ENCODE measurements at places on chromosomes 7 and 10. TPM values are rescaled to one million over a fixed set of nuclear protein-coding genes. Genes with fewer than 3 reads are reported as not detected.

DNA sequence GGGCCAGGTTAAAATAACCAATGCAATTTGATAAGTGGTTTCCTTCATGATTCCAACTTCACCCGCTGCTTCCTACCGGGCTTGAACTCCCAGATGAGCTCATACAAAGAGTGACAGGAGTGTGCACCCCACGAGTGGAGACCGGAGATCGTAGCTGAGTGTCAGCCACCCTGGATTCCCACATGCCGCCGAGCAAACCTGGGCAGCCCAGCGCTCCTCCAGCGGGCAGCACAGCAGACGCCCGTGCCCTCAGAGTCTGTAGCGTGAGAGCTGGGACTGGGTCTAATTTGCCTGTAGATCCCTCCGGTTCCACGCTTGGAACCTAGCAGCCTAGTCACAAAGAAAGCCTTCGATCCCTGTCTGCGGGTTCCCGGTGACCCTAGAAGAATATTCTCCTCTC is 476.1 kb upstream of the MGMT start:
- no peak for ATAC-seq

Gene PNLIPRP2
- total RNA-seq: not detected

Gene PLAU
- 1.1 TPM for total RNA-seq

DNA sequence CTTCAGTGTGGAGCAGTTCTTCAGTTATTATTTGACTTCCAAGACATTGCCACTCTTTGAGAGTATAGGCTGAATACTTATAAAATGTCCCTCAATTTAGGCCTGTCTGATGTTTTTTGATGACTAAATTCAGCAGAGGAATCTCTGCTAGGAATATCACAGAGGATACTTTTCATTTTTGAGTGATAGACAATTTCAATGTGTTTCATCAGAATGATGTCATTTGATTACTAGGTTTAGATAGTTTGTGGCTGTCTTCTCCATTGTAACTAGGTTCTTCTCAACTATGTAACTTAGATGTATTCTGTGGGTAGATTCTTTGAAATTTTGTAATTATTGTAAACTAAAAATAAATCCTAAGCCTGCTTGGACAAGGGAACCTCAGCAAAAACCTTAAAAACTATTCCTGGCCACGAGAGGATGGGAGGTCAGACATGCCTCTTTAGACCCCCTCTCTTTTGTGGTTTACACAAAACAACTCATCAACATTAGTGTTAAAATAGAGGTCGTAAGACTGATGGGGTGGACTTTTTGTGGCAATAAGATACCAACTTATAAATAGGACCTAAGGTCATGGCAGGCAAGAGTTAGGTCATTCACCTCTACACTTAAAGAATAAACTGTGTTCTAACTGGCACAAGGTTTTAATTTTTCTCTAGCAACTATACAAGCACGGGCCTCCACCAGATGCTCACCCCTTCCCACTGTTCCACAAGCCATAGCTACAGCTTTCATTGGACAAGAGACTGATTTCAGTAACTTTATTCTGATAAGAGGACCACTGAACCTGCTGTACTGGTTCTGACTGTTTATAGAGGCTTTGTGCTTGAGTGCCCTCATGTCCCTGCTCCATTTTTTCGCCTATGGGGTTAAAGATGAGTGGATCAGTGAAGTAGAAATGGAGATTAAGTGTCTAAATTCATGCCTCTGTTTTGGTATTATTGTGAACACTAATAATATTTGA is 33.7 kb downstream of the CYP2C8 start:
- ATAC-seq: no peak

Gene AOC1
- not detected for total RNA-seq

DNA sequence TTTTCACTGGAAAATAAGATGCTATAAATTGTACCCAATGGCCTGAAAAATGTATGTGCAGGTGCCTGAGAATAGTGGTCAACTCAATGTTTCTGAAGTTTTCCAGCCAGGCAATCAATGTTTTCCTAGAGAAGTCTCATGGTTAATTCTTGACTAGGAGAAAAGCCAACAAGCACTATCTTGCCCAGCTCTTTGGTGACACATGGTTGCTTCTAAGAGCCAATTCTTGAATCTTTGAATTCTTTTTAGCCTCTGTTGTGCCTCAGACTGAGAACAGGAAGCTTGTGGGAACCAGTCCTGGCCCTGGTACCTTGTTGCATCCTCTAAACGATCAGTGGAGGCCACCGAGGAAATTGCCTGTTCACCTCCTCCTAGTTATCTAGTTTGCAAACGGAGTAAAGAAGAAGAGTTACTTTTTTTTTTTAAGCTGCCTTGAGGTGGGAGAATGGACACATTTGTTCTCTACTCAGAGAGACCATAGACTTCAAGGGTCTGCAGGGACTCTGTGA is 144.0 kb upstream of the MKLN1 start:
- ATAC-seq: no peak

Gene PLA2G12B
- not detected for total RNA-seq

Data from motor neuron (in vitro differentiated cells).